ENCODE measurements at places on chromosomes 3 and 15.

GRCh38 chr3:179868715-179869114, 168.0 kb downstream of the PEX5L start:
- DNase-seq: no peak

GRCh38 chr3:147941969-147942368, 532.8 kb downstream of the ZIC1 start:
- DNase-seq: no peak

- peak; percentile 5 for DNase-seq
These were observed 94.5 kb upstream of the ADAMTSL3 start for GRCh38 chr15:83559310-83559966.

GRCh38 chr3:152127058-152127457, 141.7 kb upstream of the MBNL1 start:
- no peak for DNase-seq

DNA sequence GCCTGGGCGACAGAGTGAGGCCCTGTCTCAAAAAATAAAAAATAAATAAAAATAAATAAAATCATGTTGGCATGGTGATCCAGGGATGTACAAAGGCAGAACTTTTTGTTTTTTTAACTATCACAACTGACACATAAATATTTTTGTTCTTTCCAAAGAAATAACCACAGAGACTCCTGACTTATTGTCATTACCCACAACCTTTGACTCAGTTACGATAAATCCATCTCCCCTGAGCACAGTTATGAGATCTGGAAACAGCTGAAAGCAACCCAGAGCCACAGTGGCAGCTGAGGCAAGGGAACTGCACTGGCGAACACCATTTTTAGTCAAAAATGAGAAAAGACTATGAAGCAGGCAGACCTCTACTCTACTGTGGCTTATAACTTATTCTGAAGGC, 24.0 kb downstream of the OSBPL10 start:
- no peak for DNase-seq

DNA sequence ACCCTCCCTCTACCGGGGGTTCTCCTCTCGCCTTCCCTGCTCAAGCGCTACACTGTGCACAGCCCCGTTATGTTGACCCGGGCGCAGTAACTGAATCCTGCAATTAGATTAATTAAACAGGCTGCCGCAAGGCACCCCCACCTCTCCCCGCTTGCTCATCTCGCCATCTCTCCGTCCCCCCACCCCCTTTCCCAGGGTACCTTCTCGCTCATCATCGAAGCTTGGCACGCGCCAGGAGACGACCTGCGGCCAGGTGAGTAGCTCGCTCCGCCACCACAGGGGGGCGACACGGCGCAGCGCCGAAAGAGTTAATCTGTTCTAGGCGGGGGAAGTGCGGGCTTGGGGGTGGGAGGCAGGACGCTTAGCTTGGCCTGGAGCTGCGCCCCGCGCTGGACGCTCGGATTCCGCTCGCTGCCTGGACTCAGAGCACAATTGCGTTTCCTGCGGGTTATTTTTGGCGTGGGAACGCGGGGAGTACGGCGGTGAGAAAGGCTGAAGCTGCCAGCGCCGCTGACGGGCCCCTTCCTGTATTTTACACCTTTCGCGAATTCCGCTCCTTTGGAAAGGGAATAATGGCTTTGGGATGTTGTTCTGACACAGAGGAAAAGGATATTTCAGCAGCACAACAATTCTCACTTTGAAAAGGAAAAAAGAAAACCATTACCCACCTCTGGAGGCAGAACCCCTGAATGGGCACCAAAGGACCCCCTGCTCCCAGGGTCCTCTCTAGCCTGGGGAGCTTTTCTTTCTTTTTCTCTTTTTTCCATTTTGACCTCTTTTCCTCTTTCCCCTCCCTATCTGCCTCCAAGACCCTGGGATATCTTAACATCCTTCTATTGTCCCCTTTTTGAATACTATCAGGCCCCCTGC, 1.5 kb downstream of the DLL4 start:
- peak; percentile 76 for DNase-seq

- peak; percentile 71 for DNase-seq
These were observed 22.6 kb upstream of the TEX9 start for GRCh38 chr15:56342653-56343052.

DNA sequence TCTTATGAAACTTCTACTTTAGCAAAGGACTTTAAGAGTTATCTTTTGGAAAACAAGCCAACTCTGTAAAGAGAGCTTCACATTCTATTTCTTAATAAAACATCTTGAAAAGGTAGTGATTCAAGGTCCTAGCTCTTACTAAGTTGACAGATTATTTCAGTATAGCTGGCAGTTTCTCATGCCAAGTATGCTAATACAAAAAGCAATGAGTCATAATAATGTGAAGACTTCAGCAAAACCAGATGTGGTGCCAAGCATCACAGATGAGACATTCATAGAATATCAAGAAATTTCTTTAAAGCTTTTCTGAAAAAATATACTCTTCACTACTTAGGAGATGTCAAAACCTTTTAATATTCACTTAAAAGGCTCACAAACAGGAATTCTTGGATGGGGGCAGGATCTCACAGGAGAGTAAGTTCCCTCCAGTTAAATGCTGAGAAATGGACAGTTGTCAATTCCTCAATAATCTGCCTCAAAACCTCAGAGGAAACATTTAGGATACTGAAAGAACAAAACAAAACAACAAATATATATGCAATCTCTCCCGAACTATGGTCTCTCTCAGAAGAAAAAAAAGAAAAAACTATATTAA, 45.6 kb downstream of the DCBLD2 start:
- no peak for DNase-seq

GRCh38 chr3:64220161-64220914, 4.9 kb downstream of the PRICKLE2 start:
- DNase-seq: no peak

- no peak for DNase-seq
These were observed 12.9 kb downstream of the DYNC1LI1 start for GRCh38 chr3:32557640-32558352.

GRCh38 chr15:57332326-57332725, 44.0 kb upstream of the CGNL1 start:
- DNase-seq: no peak

- DNase-seq: no peak
These were observed 71.0 kb downstream of the CCK start for GRCh38 chr3:42194943-42195510.

- DNase-seq: no peak
These were observed 44.4 kb downstream of the ST3GAL6 start for GRCh38 chr3:98807561-98807960.

DNA sequence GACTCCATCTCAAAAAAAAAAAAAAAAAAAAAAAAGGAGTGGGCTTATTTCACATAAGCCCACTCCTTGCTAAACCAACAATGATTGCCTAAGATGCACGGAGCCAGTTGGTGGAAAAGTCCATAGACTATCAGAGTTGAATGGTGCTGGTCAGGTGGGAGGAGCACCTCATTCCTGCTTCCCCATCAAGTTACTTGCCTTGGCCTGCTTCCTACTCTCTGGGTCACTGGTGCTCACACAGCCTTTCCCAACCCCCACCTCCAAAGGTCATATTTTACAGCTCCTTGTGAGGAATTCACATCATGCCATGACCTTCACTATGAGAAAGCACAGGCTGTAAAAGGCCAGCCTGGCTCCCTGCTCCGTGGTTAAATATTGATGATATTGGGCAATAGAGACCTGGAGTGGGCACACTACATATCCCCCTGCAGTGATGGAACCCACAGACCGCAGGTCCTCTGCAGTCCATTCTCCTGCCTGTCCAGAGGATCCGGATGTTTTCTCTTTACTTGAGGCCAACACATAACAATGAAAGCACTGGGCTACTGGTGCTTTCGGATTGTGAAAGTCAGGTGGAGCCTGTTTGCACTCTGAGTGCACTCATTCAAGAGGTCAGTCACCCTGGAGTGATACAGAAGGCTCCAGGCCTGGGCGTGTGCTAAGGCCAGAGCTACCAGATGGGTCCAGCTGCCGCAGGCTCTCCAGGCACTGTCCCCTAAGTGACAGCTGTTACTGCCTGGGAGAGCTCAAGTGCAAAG, at the start of gene SLC51B:
TSS of gene SLC51B (plus strand) at position 664 of the 758 bp plus-strand sequence. CDS start 4,618 bp downstream, outside the sequence.
- no peak for DNase-seq

- DNase-seq: no peak
These were observed 85.4 kb downstream of the TMEM108 start for GRCh38 chr3:133123636-133124035.

DNA sequence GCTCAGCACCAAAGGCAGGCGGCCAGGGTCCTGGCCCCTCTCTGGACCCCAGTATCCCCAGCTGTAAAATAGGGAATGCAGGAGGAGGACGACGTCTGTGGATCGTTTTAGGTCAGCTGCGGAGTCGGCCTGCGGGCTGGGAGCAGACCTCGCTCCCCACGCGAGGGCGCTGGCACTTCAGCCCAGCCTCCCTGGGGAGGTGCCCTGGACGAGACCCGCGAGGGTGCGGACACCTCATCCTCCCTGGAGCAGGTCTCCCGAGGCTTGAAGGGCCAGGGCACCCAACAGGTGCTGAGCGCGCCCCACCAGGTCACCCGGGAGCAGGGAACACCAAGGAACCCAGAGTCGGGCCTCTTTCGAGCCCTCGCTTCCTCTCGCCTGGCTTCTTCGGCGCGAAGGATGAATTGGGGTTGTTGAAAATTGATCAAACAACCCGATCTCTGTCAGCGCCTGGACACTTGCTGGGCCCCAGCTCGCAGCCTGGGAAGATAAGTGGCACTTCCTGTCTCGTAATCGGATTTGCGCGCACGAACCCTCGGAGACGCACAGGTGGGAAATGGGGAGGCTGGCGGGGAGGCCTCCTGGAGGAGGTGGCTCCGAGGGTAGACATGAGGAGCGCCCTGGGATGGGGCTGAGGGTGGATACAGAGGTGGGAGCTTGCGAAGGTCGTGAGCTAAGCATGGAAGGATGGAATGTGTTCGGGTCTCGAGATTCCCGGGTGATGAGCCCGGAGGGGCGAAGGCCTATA, 588 bp upstream of the VIPR1 start:
- DNase-seq: peak; percentile 3

DNA sequence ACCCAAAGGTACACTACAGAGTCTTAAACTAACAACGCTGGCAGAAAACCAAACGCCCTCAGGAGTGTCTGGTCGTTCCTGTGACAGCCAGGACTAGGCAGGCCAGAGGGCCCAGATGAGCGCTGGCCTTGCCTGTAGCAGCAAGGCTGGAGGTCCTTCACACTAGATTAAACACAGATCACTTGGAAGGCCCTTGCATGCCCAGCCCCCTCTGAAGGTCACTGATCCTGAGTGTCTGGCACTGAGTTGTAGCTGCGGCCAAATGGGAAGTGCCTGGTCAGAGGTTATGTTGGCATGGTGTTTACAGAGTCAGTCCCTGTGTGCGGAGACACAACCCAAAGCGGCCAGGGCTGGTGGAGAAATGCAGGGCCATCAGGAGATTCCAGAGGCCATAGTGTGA, 58.9 kb downstream of the ZNF621 start:
- no peak for DNase-seq

GRCh38 chr15:59052915-59053407, 52.0 kb upstream of the CCNB2 start:
- DNase-seq: no peak

GRCh38 chr3:112038863-112039262, 4.3 kb downstream of the TMPRSS7 start:
- no peak for DNase-seq

- no peak for DNase-seq
These were observed 29.2 kb downstream of the NSUN3 start for GRCh38 chr3:94092086-94092485.

DNA sequence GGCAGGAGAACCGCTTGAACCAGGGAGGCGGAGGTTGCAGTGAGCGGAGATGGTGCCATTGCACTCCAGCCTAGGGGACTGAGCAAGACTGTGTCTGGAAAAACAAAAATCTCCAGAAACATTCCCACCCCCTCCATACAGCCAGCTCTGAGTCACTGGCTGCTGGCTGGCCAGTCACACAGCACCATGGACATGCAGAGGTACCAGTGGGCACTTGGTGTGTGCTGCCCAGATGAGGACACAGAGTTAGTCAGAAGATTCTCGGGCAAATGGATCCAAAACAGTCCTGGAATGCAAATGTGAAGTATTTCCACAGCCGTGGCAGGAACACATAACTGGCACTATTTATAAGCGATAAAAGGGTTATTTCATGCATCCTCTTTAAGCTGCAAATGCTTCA, 44.6 kb downstream of the BDH1 start:
- DNase-seq: no peak

DNA sequence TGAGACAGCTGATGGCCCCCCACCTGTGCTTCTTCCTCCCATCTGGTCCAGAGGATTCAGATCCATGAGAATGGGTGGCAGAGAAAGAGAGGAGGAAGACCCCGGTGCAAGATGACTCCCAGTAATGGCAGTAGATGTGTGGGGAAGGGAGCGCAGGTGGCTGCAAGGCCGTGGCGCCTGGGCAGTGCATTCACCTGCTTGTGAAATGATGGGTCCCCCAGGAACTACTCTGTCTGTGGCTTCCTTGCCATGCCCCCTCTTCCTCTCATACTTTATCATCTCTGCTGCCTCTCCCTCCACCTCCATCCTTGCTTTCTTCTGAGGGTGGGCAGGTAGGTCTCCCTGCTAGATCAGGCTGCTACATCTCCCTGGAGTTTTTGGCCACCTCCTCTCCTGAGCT, 23.3 kb downstream of the ZNF710 start:
- no peak for DNase-seq

GRCh38 chr3:180184816-180185215, 148.1 kb upstream of the PEX5L start:
- DNase-seq: no peak

GRCh38 chr15:70936326-70936725, 43.7 kb downstream of the LRRC49 start:
- DNase-seq: peak; percentile 0

GRCh38 chr3:67453628-67454027, 200.8 kb downstream of the SUCLG2 start:
- DNase-seq: no peak

GRCh38 chr3:22297436-22297835, 546.4 kb upstream of the ZNF385D start:
- DNase-seq: no peak

DNA sequence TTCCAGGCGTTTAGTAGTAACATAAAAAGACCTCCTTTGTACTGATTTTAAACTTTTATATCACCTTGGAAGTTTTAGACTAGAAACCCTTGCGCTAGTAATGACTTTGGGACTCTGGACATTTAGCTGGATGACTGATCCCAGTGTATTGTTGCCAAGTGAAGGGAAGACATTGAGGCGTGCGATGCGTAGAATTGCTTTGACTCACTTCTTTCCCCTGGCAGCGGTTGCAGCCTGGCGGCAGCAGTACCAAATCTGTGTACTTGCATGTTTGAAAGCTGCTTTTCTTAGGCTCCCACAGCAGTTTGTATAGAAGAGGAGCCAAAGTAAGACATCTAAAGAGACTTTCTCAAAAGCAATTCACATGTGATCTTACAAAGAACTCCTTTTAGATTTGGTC, 151.6 kb downstream of the BBX start:
- DNase-seq: no peak

GRCh38 chr15:74833376-74834107, 7.1 kb downstream of the CPLX3 start:
- no peak for DNase-seq

DNA sequence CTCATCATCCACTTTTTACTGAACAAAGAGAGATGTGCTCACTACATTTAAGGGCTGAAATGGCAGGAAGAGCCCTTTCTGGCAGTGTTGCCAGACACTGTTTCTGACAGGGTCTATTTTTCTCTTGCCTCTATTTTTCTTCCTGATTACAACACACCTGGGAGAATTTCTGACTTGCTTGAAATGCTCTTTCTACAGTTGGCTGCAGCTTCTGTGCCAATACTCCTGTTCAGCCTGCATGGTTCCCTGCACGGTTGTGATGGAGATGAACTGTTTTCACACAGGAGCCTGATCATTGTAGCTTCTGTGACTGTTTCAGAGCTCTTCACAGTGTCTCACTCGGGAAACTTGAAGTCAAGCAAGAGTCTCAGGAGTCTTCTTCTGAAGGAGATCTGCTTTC, 83.0 kb upstream of the DLG1 start:
- no peak for DNase-seq

All from NCI-H1930 (cell line).